Cerebellar nuclear complex (tissue), 1 donor: ENCODE measurements at places on chromosomes 13 and 19.

DNA sequence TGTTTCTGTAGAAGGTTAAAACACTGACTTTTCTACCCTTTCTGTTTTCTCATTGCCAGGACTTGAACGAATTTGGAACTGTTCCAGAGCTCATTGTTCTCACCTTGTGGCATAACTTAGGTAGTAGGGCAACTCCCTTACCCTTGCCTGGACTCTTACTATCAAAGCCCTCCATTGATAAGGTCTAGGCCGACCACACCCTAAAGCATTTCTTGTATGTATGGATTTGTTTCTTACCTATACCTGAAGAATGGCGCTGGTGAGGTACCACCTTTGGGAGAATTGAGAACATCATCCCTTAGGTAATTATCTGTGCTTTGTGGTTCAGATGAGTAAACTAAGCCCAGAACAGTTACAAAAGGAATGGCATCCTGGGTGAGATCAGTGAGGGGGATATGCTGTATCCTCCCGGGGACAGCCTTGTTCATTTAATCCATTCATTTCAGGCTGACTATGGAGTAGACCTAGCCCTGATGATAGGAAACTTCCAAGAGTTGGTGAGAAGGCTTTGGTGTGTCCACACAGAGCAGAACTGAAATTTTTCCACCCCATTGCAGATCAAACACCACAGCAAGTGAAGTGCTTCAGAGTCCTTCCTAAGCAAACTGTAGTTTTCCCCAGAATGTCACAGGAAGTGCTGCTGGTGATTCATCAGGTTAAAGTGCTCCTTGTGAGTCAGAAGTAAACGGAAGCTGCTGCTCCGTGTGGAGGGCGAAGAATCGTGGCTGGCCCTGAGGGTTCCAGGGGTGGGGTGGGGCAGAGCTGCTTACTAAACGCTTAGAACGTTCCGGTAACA, 113.0 kb downstream of the TEX26 start:
- no peak for DNase-seq

GRCh38 chr13:43631106-43631505, 155.7 kb downstream of the ENOX1 start:
- no peak for DNase-seq

DNA sequence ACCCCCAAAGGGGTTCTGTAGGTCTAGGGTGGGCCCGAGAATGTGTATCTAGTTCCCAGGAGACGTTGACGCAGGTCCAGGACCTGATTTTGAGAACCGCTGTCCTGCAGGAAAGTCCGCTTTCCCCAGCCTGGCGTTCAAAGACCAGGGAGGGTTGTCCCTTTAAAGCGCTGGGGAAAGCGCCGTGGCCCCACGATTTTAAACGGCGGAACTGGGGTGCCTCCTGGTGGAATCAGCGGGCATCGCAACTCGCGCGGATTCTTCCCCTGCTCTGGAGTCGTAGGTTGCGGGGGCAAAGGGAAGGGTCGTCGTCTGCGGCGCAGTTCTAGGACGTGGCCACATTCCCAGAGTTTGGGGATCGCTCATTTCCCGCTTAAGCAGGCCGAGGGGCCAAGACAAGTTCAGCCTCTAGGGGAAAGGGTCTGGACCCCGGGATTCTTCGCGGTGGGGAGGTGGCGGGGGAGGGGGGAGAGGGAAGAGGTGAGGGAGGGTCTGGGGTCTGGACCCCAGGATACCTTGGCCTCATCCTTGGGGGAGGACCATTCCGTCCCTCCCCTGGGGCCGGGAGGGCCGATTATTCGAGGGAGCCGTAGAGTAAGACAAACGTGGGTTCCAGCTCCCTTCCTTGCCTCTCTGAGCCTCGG, 7.7 kb downstream of the PNMA8B start:
- DNase-seq, result no peak

DNA sequence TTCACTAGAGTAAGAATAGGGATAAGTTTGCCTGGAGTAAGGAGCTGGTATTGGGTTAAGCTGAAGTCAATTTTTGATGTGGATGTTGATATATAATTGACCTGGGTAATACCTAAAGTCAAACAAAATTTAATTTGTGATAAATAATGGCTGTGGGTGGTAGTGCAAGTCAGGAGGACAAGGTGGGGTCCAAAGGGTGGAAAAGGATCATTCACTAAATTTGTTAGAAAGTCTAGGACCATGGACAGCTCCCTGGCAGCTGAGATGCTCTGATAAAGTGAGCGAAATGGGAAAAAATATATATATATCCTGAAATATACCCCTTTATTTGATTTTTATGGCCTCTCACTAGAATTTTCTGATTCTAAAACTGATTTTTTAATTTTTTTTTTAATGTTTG, 463.5 kb downstream of the GPC6 start:
- DNase-seq, result no peak

DNA sequence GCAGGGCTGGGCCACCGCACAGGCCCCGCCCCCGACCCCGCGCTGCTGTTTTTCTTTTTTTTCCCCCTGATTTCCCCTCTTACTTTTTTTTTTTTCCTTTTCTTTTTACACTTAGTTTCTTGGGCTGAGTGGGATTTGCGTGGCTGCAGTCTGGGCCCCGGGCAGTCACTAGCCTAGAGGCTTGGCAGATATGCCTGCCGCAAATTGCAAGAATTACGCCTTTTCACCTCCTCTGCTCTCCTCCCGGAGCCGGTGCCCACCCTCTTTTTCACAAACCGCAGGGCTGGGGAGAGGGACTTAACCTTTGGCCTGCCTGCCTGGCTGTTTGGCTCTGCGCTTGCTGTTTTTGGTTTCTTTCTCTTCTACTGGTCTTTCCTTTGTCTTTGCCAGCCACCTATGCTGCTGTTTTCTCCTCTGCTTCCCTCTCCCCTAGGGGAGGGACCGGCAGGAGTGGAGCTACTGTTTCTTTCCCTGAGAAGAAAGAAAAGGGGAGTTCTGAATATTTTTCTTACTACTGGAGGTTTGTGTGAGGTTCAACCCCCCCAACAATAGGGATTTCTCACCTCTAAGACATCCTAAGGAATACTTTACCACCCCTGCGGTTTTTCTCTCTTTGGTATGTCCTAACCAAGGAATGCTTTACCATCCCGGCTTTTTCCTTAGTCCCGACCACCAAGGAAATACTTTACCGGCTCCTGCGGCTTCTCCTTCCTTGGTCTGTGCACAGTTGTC, 11.0 kb downstream of the ZNF552 start:
- no peak for DNase-seq

- no peak for DNase-seq
Measured at GRCh38 chr19:9144920-9145319, 4.7 kb downstream of the ZNF317 start.

GRCh38 chr13:105595471-105595870, 940.0 kb downstream of the EFNB2 start:
- DNase-seq, result no peak

GRCh38 chr19:19749117-19749907, 16.4 kb upstream of the ZNF14 start:
- DNase-seq, result no peak

- no peak for DNase-seq
Measured at GRCh38 chr19:33745297-33745696, 51.4 kb upstream of the KCTD15 start.

GRCh38 chr13:77353995-77354394, 27.1 kb upstream of the MYCBP2 start:
- DNase-seq, result no peak

DNA sequence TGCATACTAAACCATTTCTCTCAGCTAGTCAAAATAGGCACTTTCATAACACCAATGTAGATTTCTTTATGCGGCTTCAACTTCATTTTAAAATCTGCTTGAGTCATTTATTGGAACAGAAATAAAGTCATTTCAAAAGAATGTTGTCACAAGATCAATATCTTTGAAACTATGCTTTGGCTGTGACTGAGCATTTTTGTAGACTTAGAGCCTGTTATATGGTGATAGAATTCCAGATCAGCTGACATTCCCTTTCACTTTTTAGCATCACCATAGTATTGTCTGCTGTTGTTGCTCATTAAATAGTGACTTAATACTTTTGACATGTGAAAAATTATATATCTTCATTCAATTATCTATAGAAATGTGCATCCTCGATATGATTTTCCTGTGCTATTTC, 279.2 kb upstream of the PRR20A start:
- DNase-seq, result no peak
